ENCODE measurements at places on chromosomes 12 and 14.

DNA sequence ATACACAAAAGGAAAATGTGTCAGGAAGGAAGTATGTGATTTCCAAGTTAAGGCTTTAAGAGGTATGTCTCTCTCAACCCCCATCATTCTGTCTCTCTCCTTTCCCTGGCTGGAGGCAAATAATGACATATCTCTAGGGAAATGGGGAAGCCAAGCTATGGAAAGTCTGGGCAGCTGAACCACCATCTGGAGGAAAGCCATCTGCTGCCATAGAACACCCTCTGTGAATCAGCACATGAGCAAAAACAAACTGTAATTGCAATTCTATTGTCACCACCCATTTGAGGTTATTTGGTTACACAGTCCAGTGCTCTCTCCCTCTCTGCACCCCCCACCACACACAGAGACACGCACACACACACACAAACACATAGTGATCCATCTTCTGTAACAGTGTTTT is 766.2 kb downstream of the FLRT2 start:
- no peak for DNase-seq

DNA sequence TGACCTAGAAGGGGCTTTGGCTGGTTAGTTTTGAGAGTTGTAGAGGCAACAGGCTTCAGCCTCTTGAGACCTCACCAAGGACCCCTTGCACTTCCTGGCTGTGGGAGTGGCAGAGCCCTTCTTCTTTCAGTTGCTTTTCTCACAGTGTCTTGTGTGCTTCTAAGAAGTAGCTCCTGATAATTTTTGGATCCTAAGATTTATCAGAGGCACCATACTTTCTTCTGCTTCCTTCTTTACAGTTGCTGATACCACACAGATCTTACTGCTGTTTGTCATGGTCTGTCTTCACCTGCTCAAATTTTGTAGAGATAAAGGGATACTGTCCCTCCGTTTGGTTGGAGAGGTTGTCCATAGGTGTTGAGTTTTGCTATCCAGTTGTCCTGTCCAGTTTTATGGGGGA is 33.8 kb downstream of the VRK1 start:
- no peak for DNase-seq

DNA sequence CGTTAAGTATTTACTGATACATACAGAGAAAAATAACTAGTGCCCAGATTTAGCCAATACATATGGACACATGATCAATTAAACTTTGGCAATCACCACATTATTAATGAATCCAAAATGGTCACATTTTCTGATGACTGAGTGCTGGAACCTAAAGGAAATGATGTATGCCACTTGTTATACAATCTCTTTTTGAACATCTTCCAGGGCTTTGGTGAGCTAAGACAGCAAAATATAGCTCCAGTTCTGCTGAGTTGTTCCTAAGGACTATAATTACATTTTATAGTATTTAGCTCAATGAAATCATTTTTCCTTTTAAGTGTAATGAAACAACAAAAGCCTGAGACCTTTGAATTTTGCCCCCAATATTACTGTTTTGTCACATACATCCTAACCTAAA is 329.1 kb upstream of the ATP2B1 start:
- no peak for DNase-seq

DNA sequence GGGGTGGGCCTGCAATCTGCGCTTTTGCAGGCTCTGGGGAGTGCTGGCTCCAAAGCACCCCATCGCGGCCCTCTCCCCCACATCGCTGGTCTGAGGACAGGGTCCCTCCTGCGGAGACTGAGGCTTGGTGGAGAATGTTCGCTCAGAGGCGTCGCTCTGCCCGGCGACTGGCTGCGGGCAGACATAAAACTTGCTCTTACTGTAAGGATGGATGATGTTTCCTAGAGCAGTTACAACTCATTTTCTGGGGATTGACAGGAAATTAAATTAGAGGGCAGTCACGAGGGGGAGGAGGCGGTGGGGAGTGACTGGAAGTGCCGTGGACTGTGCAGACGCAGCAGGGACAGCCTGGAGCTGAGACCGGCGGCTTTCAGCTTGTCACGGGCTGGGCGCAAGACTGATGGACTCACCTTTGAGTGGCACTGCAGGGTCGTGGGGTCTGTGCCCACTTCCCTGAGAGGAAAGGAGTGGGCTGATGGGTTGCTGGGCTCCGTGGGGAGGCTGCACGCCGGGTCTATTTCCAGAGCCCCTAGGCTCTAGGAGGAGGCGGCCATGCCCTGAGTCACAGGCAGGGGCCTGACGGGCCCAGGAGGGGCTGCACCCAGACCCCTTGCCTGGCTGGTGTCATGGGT is 32.8 kb downstream of the NOC4L start:
- no peak for DNase-seq

DNA sequence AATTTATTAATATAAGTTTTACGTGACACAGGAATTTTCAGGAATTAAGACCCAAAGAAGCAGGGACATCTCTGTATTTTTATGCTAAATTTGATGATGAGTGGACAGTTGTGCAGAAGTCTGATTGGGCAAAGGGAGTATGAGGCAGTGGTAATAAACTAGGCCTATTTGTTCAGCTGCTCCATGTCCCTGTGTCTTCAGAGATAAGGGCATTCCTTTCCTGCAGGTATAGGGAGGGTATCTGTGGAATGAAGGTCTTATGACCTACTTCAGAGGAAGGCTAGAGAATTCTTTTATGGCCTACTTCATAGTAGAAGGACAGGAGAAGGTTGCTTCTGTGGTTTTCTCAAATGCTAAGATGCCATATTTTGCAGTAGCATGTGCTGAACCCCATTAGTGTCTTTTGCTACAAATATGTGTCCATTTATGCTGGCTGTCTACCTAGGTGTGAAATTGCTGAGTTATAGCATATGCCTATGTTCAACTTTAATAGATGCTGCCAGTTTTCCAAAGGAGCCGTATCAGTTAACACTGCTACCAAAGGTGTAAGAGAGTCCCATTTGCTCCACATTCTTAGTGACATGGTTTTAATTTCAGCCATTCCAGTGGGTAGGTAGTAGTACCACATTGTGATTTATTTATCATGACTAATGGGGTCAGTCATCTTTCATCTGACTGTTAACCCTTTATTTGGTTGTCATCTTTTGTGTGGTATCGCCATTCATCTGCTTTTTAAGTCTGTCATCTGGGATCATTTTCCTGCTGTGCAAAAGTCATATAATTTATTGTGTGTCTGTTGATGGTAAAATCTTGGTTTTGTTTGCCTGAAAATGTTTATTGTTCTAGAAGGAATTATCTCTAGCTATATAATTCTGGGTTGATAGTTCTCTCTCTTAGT is 410.7 kb upstream of the RGS6 start:
- no peak for DNase-seq

DNA sequence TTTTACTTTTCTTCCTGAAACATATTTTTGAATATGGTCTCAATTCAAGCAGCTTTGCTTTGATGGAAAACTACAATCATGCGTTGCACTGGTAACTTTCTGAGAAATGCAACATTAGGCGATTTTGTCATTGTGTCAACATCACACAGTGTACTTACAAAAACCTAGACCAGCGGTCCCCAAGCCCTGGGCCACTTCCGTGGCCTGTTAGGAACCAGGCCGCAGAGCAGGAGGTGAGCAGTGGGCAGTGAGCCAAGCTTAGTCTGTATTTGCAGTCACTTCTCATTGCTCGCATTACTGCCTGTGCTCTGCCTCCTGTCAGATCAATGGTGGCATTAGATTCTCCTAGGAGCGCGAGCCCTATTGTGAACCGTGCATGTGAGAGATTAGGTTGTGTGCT is 163.7 kb upstream of the NOVA1 start:
- no peak for DNase-seq

- DNase-seq: no peak
Measured at GRCh38 chr12:9969673-9970072, 1.5 kb upstream of the CLEC12A start.

GRCh38 chr12:130357241-130357640 is 19.6 kb downstream of the PIWIL1 start:
- no peak for DNase-seq

GRCh38 chr14:89308232-89308959 is 108.6 kb downstream of the FOXN3 start:
- no peak for DNase-seq

DNA sequence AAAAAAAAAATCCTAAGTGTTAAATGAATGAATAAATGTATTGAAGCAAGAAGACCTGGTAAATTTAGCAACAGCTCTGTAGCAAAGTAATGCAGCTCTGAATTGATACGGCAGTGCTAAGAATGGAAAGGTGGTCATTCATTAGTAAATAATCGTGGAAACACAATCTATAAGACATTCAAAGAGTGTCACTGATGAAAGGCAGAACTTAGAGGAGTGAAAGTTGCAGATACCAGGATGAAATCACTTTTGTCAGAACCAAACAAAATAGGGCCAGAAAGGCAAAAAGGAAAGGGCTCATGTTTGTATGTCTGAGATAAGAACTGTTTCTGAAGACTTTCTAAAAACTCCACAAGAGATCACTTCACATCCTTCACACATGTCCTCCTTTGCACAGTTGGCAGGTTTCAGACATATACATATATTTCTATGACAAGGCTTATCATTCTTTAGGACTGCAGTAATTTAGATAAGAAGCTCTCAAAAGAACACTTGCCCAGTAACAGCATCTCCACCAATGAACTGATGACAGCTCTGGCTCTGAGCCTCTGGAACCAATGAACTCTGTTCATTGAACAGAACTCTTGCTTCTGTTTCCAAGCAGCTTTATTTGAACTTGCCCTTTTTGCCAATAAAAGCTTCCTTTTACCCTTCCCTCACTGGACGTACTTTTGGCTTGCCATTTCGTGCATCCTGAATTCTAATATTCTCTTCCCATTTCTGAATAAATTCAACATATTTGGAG is 4.2 kb upstream of the LRR1 start:
- DNase-seq: no peak

DNA sequence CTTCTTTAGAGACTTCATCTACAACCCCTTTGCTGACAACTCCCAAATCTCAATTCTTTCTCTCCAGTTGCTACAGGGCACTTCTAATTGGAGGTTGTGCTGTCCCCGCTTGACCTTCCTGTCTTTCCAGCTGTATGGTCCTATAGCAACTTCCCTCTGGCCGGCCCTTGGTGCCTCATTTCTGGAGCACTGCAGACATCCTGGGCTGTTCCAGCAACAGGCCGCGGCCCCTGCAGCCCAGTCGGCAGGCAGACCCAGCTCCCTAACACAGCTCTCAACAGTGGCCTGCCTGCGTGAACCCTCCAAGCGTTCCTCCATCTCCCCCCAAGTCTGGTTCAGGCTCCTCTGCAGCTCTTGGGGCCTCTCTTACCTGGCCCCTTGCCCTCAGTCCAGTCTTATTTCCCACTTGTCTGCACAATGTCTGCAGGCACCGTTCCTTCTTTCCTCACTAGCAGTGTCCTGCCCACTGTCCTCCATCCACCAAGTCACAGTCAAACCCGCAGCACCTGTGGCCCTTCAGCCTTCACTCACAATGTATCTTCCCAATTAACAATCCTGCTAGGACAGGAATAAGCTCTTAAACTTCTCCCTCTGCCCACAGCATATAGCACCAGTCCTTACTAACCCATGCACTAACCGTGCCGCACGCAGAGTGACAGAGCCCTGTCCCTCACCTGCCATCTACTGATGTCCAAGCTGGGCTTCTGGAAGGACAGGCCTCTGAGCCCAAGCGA is 1.6 kb upstream of the EML1 start:
- DNase-seq: no peak

DNA sequence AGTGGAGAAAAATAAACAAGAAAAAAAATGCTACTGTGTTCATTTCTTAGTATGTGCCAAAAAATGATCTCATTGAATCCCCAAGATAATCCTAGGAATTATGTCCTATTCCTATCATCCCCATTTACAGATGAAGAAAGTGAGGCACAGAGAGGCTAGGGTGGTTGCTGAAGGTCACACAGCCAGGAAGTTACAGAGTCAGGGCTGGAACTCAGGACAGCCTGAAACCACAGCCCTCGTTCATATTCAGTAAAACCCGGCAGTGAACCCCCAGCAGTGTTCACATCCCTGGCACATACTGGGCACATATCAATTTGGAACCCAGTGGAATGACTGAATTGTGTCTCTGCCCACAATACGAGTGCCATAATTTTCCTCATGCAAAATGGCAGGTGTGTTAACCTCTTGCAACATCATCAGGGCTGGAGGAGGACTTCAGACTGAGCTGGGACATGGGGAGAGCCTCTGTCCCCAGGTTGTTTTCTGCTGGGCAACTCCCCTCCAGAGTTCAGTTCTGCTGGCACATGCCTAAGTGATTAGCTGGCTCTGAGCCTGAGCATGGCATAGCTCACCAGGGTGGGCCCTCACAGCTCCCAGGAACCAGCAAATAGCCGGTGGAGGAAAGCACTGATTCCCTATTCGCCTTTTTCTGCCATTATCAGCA is 2.0 kb upstream of the PPP1CC start:
- DNase-seq: no peak

- no peak for DNase-seq
Measured at GRCh38 chr12:3281588-3282383, 204.6 kb downstream of the TSPAN9 start.

DNA sequence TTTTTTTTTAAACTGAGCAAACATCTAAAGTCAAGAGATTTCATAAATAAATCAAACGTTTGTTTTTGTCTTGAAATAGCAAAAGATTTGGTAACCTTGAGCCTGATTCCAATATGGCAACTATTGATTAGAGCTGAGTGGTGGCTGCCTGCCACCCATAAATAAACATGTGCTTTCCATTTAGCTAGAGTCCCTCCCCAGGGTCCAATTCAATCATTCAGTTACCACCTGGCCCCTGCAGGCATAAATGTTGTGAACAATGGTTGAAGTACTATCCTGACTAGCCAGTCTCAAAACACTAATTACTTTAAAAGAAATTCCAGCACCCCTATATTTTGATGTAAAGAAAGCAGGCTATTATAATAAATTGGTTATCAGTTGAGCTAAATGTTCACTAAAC is 129.7 kb upstream of the GRIP1 start:
- DNase-seq: no peak

DNA sequence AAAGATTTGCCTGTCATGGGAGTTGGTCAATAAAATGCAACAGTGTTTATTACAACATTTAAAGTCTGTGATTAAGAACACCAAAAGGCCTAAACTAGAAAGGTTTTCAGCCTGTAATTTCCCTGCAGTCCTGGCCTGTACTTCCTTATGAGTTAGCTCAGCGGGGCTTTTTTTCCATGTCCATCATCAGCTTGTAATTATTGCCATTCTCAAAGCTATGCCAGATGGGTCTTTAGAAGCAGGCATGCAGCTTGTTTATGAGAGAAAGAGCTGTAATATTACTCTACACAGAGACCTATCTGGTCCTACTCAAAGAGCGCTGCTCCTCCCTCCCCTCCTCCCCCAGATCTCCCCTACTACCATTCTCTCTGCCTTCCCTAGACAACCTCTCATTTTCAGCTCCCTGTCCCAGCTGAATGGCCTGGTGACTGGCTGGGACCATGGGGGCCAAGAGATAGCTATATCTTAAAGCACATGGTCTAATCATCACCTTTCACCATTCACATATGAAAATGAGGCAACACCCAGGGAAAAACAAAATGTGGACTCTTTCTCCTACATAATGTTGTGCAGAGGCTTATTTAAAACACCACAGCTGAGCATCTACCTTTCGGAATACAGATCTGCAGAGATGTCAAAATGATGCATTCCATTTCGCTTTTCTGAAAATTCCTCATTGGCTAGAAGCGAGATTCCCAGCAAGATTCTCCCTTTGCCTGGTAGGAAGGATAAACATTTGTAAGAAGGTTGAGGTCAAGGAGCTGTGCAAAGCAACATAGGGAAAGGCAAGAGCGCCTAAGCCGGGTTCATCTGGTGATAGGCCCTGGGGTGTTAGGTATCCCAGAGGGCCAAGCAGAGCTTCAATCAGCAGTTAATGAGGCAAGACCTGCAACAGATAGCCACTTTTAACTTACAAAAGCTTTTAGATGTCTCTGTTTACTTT is 209.7 kb upstream of the CDKN3 start:
- no peak for DNase-seq

- no peak for DNase-seq
Measured at GRCh38 chr14:84209031-84209430, 1320.9 kb upstream of the FLRT2 start.

Data from stimulated activated CD4-positive, alpha-beta T cell treated with anti-CD3 and anti-CD28 coated beads, Interleukin-15, amount 100 ng/mL, for 24 hours (primary cell).